ENCODE measurements at places on chromosomes 12 and 14.

DNA sequence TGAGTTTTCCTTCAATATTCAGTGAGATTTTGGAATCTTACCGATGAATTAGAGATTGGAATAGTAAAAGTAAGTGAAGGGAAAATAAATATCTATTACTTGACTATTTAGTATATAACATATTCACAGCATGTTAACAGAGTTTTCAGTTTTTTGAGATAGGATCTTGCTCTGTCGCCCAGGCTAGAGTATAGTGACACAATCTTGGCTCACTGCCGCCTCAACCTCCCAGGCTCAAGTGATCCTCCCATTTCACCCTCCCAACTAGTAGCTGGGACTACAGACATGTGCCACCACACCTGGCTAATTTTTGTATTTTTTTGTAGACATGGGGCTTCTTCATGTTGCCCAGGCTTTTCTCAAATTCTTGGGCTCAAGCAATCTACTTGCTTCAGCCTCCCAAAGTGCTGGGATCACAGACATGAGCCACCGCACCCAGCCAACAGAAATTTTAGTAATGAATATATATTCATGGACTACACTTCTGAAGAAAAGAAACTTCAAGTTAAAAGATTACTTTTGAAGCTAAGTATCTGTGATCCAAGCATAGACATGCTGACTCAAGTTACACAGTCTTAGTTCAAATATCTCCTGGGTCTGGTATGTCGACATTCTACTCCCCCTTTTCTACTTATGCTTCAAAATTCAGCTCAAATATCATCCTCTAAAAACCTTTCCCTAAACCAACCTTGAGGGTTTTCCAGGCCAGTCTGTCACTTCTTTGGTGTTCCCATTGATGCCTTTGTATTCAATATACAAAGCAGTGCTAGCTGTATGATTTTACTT, 13.8 kb downstream of the UBE2N start:
- peak; percentile 42 for DNase-seq

DNA sequence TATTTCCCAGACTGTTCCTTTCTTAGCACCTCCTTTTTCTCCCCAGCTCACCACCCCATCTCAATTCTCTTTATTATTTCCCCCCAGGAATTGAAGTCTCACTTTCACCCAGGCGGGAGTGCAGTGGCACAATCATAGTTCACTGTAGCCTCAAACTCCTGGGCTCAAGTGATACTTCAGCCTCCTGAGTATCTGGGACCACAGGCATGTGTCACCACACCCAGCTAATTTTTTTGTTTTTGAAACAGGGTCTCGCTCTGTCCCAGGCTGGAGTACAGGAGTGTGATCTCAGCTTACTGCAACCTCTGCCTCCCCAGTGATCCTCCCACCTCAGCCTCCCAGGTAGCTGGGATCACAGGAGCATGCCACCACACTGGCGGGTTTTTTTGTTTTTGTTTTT, 11.0 kb downstream of the RACGAP1 start:
- no peak for DNase-seq

DNA sequence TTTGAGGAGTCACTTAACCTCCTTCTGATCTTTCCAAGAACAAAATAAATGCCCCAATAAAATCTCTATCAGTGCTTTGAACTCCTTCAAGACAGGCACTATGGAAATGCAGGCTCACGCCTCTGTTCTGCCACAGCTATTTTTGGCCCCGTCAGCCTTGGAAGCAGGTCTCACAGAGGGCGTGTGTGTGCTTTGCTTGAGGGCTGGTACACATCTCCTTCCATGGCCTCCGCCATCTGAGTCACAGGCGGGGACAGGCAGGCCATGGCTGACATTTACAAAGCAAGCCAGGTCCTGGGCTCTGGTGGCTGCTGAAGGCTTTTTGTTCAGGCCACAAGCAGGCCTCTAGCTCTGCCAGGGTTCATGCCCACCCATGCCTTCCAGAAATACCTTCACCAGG, 16.0 kb downstream of the PRIMA1 start:
- DNase-seq = no peak

DNA sequence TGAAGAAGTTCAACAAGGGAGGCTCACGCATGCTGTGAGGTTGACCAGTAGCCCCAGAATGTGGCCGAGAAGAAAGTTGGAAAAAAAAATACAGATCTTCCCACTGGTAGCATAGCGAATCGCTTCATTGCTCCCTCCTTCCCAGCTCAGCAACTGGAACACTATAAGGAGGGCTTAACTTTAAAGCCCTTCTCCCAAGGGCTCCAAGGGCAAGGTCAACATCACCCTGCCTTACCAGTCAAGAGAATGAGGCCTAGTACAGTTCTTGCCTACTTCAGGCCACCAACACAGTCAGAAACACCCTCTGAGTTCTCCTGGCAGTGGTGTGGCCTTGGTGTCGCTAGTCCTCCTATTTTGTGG, 14.4 kb downstream of the OXA1L start:
- DNase-seq = no peak

DNA sequence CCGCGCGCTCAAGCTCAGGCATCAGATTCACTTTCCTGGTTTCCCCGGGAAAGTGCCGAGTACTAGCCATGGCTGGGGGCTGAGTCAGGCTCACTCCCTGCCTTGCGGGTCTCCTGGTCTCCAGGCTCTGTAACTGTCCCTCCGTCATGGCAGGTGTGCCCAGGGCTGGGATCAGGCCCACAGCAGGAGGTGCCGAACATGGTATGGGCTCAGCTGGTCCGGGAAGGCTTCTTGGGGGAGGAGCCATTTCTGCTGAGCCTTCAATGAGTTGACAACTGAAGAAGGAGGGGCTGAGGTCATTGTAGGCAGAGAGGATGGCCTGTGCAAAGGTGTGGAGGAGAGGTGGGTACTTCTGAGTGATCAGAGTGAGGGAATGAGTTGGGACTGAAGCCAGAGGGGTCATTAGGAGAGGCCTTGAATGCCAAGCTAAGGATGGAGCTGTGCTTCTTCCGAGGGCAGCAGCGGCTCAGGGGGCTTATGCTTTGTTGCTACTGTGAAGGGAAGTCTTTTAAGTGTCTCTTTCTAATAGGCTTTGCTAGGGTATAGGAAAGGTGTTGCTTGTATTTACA, 769 bp downstream of the EXOC3L4 start:
- no peak for DNase-seq

DNA sequence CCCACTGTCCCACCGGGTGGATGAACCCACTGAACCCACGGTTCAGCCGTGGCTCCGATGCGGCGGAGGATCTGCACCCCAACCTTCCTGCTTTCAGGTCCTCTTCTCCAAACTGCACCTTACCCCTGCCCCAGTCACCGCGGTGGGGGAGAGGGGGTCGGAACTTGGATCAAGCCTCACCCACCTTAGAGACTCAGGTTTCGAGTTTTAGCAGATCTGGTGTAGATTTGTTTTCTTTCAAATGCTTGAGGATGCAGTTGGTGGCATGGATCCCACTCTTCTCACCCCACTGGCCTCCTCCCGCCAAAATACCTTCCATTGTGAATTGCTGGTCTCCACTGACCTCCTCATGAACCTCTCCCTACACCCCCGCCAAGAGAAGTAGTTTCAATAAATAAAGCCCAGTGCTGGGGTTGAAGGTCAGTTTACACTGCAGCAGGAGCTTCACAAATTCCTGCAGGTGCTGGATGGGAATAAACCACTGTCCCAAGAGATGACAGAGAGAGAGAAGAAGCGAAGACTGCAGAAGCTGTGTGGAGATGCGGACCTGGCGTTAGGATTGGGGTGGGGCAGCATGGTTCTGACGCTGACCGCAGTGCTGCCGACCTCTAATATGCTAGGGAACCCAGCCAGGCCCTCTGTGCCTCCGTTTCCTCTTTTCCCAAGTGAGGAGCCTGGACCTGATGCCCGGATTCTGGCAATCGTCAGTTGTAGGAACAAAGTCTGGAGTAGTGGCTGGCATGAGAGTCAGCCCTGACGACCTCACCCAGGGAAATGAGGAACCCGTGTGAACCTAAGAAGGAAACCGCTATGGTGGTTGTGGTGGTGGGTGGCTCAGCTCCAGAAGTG, 7.4 kb downstream of the TTC6 start:
- DNase-seq = no peak

DNA sequence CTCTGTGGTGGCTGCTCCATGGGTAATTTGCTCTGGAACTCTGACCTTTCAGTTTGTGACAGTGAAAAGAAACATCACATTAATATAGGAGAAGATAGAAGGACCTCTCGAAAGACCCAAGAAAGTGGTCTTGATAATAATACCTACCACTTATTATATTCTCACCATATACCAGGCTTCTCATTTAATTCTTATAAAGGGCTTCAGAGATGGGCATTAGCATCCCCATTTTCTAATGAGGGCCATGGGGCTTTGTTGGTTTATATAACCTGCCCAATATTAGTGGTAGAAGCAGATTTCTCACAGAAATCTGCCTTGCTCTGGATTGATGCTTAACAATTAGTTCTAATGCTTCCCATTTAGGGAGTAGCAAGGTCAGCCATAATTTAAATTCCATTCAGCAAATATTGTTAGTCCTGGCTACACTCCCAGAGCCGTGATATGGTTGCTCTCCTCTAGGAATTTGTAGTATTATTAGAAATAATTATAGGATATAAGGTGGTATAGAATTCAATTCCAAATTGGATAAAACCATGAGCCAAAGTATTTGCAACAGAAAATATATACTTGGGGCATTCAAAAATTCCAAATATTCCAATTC, 7.4 kb upstream of the AMIGO2 start:
- DNase-seq = no peak

Data from hematopoietic multipotent progenitor cell treated with erythropoietin and hydrocortisone succinate and interleukin-3 and kit ligand, for 6 days (in vitro differentiated cells).